ENCODE measurements at places on chromosomes 4 and X.
A peak's percentile ranks its signal among the peaks of the same experiment; 100 is the strongest.

GRCh38 chr4:26458157-26458561, 32.1 kb downstream of the CCKAR start:
- DNase-seq, result no peak

DNA sequence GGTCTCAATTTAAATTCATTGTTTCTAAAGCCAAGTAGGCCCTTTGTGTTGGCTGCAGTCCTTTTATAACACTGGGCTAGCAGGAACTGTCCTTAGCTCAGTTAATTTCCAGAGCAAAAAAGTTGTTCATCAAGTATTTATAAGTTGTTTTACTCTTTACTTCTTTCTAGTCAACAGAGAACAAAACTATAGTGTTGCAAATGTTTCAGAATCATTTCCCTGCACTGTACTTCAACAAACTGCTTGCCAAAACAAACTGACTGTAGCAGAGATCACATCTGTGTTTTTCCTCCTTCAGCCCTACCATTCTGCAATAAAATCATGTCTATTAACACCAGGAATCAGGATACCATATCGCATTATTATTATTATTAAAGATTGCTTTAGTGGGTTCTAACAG, 168.5 kb upstream of the SH3RF1 start:
- no peak for DNase-seq

GRCh38 chrX:1264556-1264955, 4.1 kb upstream of the CSF2RA start:
- DNase-seq, result no peak

- no peak for DNase-seq
Observed at GRCh38 chr4:185811509-185812364, at the start of gene SORBS2. TSS of gene SORBS2 (minus strand) at chr4:185812194. CDS start at chr4:185690571, 121,623 bp downstream.

DNA sequence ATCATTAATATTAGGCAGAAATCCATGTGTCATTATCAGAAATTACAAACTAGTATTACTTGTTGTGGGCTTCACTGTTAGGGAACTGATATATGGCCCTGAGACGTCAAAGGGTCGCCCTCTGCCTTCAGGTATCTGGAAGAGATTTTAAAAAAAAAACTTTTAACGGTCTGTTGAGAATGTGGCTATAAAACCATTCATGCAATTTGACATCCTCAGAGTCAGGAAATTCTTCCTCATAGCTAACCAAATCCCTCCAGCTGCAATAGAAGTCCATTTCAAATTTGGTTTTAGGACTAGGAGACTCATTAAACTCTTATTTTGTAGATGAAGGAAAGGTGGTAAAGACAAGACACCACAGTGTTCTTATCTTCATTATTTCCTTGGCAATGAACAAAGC, 194.2 kb upstream of the NOCT start:
- no peak for DNase-seq

DNA sequence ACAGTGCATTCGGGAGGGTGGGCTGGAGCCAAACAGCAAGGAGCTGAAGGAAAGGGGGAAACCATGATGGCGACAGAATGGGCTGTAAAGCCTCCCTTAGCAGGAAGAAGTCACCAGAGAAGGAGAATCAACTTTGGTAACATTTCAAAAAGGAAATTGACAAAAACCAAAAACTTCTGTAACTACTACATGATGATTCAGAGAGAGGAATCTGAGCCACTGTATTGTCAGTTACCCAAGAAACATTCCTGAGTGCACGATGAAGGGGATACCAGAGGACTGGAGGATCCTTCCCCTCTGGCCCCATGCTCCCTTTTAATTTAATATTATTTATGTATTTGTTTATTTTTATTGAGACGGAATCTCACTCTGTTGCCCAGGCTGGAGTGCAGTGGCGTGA, 26.3 kb downstream of the PDHA1 start:
- DNase-seq, result no peak

DNA sequence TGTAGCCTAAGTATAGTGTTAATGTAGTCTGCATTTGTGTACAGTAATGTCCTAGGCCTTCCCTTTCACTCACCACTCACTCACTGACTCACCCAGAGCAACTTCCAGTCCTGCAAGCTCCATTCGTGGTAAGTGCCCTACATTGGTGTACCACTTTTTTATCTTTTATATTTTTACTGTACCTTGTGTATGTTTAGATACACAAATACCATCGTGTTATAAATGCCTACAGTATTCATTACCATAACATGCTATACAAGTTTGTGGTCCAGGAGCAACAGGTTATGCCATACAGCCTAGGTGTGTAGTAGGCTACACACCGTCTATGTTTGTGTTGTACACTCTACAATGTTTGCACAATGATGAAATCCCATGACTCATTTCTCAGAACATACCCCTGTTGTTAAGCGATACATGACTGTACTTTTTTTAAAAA, 15.4 kb downstream of the TSPAN5 start:
- DNase-seq, result no peak

GRCh38 chr4:40515398-40516293, 114.0 kb downstream of the RBM47 start:
- no peak for DNase-seq

DNA sequence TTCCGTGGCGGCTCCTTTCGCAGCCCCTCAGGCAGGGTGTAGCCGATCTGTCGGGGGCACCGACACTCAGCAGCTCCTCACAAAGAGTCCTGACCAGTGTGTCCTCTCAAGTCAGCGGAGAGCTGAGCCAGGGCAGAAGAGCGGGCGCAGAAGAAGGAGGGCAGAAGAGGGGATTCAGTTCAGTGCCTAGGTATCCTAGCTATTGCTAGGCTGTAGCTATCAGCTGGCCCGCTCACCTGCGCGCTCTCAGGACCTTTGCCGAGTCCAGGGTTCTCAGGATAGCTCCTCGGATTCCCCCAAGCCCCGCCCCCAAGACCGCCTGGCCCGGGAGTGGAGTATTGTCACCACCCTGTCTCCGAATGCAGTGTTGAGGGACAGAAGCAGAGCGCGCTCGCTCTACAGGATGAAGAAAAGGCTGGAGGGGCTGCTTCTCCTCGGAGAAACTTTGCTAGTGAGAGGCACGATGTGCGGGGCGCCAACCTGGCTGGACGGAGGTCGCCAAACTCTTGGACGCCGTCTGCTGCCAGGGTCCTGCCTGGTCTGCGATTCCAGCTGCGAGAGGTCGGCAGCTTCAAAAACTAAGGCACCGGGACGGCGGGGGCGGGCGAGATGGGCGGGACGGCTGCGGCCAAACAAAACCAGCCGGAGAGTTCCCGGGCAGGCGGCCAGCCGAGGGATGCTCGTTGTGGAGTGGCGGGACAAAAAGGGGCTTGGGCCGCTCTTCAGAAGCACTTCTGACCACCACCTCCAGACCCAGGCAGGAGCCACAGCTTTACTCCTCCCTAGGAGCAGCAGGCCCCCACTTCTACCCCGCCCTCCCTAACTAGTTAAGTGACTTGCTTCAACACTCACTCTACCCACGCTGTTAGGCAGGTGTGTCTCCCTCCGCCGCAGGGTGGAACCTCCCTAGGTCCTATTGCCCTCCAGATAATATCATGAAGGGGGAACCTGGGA, at the start of gene XKRX:
TSS of gene XKRX (minus strand) at position 258 of the 954 bp plus-strand sequence. CDS start 613 bp downstream, outside the sequence.
- peak; percentile 21 for DNase-seq

DNA sequence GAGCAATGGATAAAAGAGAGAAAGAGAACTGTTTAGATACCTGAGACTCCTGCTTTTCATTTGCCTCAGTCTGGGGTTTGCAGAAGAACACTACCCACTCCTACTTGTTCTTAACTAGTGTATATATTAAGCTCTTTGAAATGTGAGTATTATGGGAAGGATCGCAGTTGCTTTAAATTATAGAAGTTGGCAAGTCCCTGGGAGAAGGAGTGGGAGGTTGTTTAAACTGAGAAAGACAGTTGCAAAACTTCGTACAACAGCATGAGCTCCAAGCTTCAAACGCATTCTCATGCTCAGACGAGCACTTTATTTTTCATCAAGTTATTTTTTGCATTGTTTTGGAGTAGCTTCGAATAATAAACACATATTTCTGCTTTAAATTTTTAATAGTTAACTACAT, 88.1 kb upstream of the C1QTNF7 start:
- DNase-seq, result no peak

GRCh38 chrX:31212856-31213748, 141.3 kb upstream of the FTHL17 start:
- no peak for DNase-seq

GRCh38 chr4:172157946-172158345, 344.7 kb downstream of the GALNTL6 start:
- DNase-seq, result no peak

Data from stimulated activated CD4-positive, alpha-beta T cell treated with anti-CD3 and anti-CD28 coated beads, TNF-alpha, amount 100 ng/mL, for 48 hours (primary cell).